ENCODE measurements at places on chromosomes 3 and 15.

DNA sequence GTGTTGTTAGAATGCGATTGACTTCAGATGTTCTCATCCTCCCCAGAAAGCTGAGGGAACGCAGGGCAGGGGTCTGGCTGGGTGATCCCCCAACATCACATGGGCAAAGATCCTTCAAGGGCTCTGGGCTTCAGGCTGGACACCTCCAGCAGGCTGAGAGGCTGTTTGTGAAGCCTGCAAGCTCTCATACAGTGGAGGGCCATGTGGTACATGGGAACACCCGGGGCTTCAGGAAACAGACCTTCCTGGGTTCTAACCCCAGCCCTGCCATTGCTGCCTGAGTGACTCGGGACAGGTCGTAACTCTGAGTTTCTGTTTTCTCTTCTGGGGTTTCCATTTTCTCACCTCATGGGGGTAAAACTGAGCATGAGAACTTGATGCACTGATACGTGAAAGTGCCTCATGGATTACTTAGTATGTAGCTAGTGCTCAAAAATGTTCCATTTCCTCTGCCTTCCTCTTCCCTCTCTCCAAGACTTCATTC lies 81.2 kb downstream of the TLE3 start:
- no peak for DNase-seq

DNA sequence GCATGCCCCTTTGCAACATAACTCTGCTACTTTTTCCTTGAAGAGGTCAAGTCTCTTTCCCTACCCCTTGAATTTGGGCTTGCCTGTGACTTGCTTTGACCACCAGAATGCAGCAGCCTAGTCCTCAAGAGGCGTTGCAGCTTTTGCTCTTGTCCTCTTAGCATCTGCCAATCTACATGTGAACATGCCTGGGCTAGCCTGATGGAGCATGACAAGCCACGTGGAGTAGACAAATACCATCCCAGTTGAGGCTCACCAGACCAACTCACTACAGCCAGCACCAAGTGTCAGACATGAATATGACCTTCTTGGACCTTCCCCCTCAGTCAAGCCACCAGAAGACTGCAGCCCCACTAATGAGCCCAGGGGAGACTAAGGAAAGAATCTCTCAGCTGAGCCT lies 32.9 kb downstream of the AMOTL2 start:
- peak; percentile 1 for DNase-seq

GRCh38 chr15:66494262-66494661 lies 3.3 kb downstream of the SNAPC5 start:
- no peak for DNase-seq

- DNase-seq = no peak
Measured at GRCh38 chr3:193240436-193240849, 579 bp upstream of the PLAAT1 start.

DNA sequence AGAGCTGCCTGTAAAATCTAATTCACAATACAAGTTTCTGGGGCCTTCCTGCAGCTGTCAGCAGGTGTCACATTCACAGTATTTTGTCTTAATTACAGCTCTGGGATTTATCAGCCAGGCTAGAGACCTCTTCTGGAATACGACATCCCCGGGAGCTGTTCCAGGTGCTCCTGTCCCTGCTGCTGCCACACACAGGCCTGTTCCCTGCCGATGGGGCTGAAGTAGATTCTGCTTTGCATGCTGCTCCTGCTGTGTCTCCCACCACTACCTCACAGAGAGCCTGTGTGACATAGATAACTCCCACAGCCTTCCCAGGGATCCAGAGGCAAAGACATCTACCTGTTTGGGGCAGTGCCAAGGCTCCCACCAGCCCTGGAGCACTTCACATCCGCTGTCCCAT lies 20.4 kb downstream of the COLQ start:
- no peak for DNase-seq

- DNase-seq = no peak
Measured at GRCh38 chr3:128439226-128439625, 27.5 kb downstream of the DNAJB8 start.

- no peak for DNase-seq
Measured at GRCh38 chr3:123505820-123506219, 56.9 kb upstream of the ADCY5 start.

DNA sequence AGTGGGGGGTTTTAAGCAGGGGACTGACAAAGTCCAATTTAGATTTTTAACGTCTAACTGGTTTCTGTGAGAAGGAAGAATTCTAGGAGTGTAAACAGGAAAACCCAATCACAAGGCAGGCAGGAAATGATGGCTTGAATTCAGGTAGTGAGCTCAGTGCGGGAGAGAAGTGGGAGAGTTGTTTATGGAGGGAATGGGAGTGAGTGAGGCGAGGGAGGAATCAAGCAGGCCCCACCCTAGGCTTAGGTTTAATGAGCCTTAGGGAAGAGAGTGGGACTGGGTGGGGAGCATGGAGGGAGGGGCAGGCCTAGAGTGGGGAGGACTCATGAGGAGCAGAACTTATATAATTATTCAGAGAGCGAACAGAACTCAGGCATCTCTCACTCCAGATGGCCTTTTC lies 17.9 kb downstream of the VIPR1 start:
- DNase-seq = no peak

- DNase-seq = peak; percentile 83
Measured at GRCh38 chr15:45378149-45378912, at the start of gene GATM. TSS of gene GATM (minus strand) at chr15:45378544. CDS start at chr15:45378453, 91 bp downstream.

- no peak for DNase-seq
Measured at GRCh38 chr3:100234364-100234763, 26.4 kb upstream of the TBC1D23 start.

- no peak for DNase-seq
Measured at GRCh38 chr15:78810003-78810361, 1.3 kb downstream of the ADAMTS7 start.

- no peak for DNase-seq
Measured at GRCh38 chr3:5032844-5033243, 53.6 kb downstream of the BHLHE40 start.

- no peak for DNase-seq
Measured at GRCh38 chr3:192899540-192899982, 18.1 kb downstream of the MB21D2 start.

GRCh38 chr3:37214076-37214475 lies 39.7 kb upstream of the LRRFIP2 start:
- no peak for DNase-seq

GRCh38 chr15:74832826-74833225 lies 6.4 kb downstream of the CPLX3 start:
- DNase-seq = no peak

DNA sequence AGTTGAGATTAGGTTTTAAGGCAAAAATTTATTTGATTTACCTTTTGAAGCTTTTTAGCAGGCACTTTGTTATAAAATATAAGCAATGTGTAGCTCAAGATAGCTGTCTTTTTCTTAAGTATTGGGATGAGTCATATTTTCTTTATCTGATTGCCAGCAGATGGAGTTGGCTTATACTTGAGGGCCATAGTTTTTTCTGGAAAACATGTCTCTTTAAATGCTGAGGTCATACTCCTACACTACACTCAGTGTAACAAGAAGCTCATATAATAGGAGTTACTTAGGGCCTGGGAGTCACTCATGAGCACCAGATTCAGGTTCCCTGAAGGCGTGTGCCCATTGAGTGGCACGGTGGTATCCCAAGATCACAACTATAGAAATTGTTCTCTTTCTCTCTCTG lies 579.8 kb downstream of the EDEM1 start:
- no peak for DNase-seq

GRCh38 chr3:76679541-76679940 lies 360.4 kb upstream of the ROBO2 start:
- DNase-seq = no peak

GRCh38 chr3:136818769-136819391 lies at the start of gene SLC35G2:
TSS of gene SLC35G2 (plus strand) at chr3:136819126. CDS start at chr3:136854461, 35,335 bp downstream.
- DNase-seq = peak; percentile 67

GRCh38 chr3:146653978-146654377 lies 48.8 kb upstream of the PLSCR5 start:
- no peak for DNase-seq

DNA sequence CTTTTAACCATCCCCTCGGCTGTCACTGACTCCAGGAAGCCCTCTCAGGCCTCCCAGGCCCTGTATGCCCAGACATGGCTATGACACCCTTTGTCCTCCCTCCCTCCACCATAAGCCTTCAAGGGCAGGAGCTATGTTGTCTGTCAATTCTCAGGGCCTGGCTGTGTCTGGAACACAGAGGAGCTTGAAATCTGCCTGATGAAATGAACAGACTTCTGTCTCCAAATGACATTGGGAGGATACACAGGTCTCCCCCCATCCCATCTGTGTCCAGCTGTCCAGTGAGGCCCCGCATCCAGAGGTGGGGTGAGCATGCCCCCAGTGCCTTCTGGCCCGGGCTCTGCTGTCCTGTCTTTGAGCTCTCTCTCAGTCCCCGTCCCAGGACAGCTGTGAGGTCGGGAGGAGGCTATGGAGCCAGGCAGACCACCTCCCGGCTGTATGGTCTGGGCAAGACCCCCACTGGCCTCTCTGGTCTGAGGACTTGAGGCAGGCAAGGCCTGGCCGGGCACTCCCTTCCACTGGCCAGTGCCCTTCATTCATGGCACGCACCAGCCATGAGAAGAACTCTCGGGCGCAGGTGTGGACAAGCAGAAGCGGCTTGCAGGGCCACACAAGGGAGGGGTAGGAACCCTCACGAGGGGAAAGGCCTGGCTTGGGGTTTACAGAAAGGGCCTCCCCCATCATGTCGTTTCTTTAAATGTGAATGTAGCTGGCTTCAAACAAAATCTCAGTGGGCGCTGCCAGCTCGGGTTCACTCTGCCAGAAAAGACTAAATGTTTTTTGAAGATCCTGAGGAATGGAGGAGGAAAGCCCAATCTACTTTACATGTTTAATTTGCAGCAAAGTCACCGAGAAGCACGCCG lies 38.9 kb downstream of the PCSK6 start:
- no peak for DNase-seq

DNA sequence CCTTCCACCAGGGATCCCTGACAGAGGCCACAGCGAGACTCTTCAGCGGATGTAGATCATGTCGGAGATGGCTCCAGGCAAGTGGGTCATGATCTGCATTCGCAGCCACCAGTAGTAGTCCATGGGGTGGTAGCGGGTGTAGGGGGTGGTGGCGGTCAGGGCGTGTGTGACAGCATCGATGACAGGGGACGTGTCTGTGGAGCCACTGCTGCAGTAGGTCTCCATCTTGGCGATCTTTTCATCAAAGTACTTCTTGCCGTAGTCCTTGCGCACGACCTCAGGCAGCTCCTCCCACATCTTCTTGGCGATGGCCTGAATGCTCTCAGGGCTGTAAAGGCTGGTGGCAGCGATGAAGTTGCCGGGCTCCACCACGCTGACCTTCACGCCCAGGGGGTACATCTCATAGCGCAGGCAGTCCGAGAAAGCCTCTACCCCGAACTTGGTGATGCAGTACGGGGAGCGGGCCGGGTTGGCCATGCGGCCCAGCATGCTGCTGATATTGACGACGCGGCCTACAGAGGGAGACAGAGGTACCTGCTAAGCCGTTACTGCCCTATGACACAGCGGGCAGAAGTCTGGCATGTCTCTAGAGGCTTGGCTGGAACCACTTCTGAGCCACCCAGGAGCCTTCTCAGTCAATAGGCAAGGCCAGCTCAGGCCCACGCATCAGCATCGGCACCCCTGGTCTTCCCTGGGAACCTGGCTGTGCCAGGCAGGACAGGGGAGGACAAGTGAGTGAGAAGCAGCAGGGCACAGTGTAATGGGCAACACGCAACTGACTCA lies 43.7 kb downstream of the BDH1 start:
- DNase-seq = no peak

GRCh38 chr3:33331414-33331813 lies 54.2 kb downstream of the FBXL2 start:
- DNase-seq = no peak

DNA sequence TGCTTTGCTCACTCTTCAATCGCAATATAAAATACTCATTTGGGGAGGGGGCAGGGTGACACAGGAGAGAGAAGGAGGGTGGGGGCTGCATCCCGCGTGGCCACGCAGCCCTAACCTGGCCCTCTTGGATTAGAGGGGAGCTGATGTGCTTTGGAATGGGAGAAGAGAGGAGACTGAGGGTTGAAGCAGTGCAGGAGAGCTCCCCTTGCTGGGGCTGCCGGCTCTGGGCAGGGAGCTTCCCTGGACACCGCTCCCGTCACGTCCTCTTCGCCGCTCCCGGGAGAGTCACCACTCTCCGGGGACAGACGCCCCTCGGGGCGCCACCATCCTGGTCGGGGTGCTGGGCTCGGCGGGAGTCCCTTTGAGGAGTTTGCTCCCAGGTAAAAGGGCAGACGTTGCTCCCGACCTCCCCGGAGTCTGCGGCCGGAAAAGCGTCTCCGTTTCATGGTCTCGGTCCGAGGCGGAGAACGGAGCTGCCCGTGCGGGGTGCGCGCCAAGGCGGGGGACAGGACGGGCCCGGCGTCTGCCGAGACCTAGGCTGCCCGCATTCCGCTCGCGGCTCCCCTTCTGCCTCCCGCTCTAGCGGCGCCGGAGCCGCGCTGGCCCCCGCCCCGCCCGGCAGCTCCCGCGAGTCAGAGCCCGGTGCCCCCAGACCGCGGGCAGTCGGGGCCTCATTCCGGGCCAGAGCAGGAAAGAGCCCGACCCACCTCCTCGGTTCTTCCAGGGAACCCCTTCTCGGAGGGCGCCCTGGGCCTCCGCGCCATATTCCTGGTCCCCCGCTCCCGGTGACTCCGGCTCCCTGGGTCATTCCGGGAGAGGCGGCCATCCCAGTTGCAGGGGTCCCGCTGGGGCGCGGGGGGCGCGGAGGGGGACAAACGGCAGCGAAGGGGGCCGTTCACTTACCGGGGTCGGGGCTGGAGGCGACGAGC lies 603 bp downstream of the SLC7A14 start:
- DNase-seq = peak; percentile 36

- DNase-seq = no peak
Measured at GRCh38 chr3:152208439-152208838, 60.3 kb upstream of the MBNL1 start.

DNA sequence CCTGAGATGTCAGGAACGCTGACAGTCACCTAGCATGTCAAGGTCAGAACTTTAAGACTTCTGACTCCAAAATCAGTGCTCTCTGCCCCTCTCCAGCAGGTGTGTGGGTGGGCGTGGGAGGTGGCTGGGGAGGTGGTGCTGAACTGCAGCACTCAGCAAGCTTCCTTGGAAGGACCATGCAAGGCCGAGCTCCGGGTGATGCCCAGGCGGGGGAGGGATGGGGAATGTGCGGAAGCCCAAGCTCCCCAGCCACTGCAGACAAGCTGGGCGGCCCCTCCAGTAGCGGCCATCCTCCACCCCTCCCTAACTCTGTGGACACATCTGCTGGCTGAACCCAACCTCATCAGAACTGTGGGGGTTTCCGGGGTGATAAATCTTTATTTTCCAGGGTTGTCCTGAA lies 296.6 kb downstream of the TLE3 start:
- DNase-seq = no peak

DNA sequence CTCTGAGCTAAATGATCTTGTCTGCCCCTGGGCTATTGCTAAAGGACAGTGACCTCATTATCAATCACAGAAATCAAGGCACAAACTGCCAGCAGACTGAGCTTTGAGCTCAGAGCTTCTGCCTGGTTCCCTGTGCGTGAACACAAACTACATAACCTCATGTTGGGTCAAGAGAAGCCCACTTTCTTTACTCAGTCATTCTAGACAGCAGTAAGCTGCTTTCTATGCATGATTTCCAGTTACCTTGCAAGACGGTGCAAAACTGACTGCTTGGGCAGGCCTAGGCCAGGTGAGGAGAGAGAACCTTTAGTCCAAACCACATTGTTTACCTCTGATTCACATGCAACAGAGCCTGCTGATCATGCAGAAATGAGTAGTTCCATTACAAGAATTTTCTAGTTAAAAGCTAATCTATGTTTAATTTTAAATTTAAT lies 75.1 kb downstream of the ARRDC4 start:
- no peak for DNase-seq

- no peak for DNase-seq
Measured at GRCh38 chr15:62647202-62647842, 395.2 kb upstream of the TPM1 start.

GRCh38 chr3:26068890-26069289 lies 279.0 kb downstream of the OXSM start:
- no peak for DNase-seq

- no peak for DNase-seq
Measured at GRCh38 chr3:127865941-127866340, 43.6 kb upstream of the MGLL start.
